ENCODE measurements at places on chromosomes 4 and X. TPM values are rescaled to one million over a fixed set of nuclear protein-coding genes. Genes with fewer than 3 reads are reported as not detected.

Gene RHOXF1
- 1.2 TPM for total RNA-seq

Gene SLC16A2
- 13.9 TPM for total RNA-seq

Gene EBP
- total RNA-seq: 18.8 TPM

Gene CDK16
- total RNA-seq: 80.6 TPM

Gene SMR3A
- not detected for total RNA-seq

Gene CYSLTR1
- total RNA-seq: 4.7 TPM

Gene STAP1
- total RNA-seq: not detected

Gene FAM156B
- total RNA-seq: 28.5 TPM

Gene ZNF185
- total RNA-seq: 6.3 TPM

Gene ATOH1
- total RNA-seq: not detected

Gene VEGFC
- total RNA-seq: 27.6 TPM

Gene ANKRD50
- 11.7 TPM for total RNA-seq

Gene CDKL2
- not detected for total RNA-seq

Gene SFRP2
- total RNA-seq: 38.2 TPM

Gene BMPR1B
- total RNA-seq: 0.45 TPM

Gene ARHGAP36
- total RNA-seq: not detected

Gene PAGE4
- not detected for total RNA-seq

Gene SPANXN3
- not detected for total RNA-seq

Gene PABPC1L2A
- total RNA-seq: not detected

Gene LYAR
- total RNA-seq: 18.2 TPM

Gene ASMT
- not detected for total RNA-seq

Gene YTHDC1
- 61.7 TPM for total RNA-seq

Gene NHS
- 11.4 TPM for total RNA-seq

Gene UPF3B
- 4.8 TPM for total RNA-seq

Gene TMPRSS11D
- total RNA-seq: not detected

Gene SPACA5
- total RNA-seq: not detected

Gene PPP1R2C
- total RNA-seq: not detected

Gene FSTL5
- not detected for total RNA-seq

Gene CXCL1
- 9.5 TPM for total RNA-seq

Gene ODAM
- not detected for total RNA-seq

Gene HTRA3
- 58.5 TPM for total RNA-seq

Data from mesenteric fat pad (tissue), 1 donor.